ENCODE measurements at places on chromosomes 16 and 17.

DNA sequence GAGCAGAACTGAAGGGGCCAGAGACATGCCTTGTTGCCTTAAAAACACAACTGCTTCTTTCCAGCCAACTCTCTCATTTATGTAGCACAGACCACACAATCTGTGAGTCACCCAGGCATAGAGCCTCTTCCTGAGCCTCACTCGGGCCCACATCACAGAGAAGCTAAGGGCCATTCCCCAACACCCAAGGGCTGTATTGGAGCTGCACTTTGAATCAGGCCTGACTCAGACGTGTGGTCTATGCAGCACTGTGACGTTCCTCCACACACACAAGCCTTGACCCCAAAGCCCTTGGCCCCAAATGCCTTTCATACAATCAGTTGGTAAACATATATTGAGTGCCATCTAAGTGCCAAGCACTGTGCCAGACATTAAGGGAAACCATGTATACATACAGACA lies 308.9 kb upstream of the DYNLRB2 start:
- DNase-seq = no peak

- no peak for DNase-seq
These were observed 39.2 kb downstream of the CYLD start for GRCh38 chr16:50781043-50781442.

- no peak for DNase-seq
These were observed 9.2 kb downstream of the GRIN2A start for GRCh38 chr16:10172848-10173655.

- no peak for DNase-seq
These were observed 61.2 kb downstream of the HS3ST3A1 start for GRCh38 chr17:13540546-13540945.

GRCh38 chr17:72683506-72684404 lies 408.7 kb downstream of the SLC39A11 start:
- DNase-seq = no peak
